ENCODE measurements at places on chromosomes 5 and 9.

- no peak for DNase-seq
Measured at GRCh38 chr9:101683236-101683635, 55.2 kb downstream of the GRIN3A start.

- DNase-seq: no peak
Measured at GRCh38 chr5:2006971-2007291, 124.2 kb upstream of the IRX4 start.

GRCh38 chr9:14170392-14170931, 143.5 kb downstream of the NFIB start:
- DNase-seq: no peak

- no peak for DNase-seq
Measured at GRCh38 chr5:29134418-29134817, 2059.1 kb upstream of the CDH6 start.

- no peak for DNase-seq
Measured at GRCh38 chr5:78930721-78931120, 54.4 kb downstream of the ARSB start.

DNA sequence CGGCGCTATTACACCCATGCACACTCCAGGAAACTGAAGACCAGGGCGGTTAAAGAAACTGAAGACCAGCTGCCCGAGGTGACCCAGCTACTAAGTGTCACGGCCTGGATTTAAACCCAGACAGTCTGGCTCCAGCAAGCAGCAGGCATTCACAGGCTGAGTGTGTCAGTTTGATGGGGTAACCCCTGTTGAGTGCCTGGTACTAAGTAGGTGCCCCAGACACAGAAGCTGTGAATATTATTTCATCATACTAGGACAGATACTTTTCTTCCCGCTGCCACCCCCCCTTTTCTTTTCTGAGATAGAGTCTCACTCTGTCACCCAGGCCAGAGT, 7.3 kb downstream of the ENG start:
- no peak for DNase-seq

- no peak for DNase-seq
Measured at GRCh38 chr5:135318037-135318436, 81.0 kb downstream of the MACROH2A1 start.

Data from spinal cord (tissue), 10 donors.